ENCODE measurements at places on chromosomes 1 and 21. TPM values are rescaled to one million over a fixed set of nuclear protein-coding genes. Genes with fewer than 3 reads are reported as not detected.

DNA sequence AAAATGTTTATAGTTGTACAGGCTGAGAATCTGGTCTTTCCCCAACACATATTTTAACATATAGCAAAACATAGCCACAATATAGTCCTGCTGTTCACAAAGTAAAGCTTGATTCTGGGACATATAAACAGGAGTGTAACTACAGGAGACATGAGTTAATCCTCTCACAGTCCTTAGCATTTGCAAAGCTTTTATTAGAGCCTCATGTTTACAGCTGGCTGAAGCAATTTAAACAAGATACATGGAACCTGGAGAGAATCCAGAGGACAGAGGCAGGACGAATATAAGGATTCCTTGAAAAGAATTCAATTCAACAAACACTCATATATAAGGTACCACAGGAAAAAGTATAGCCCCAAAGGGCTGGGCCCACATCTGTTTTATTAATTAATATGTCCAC lies 163.4 kb downstream of the ADGRL4 start:
- no peaks in the 10 kb centered on the region for H3K36me3 ChIP-seq
- DNase-seq: no peak
- no peaks in the 10 kb centered on the region for H3K27me3 ChIP-seq
- H3K4me1 ChIP-seq: no peaks in the 10 kb centered on the region
- no peak overlapping the region for H3K4me3 ChIP-seq
- H3K27ac ChIP-seq: no peak overlapping the region

DNA sequence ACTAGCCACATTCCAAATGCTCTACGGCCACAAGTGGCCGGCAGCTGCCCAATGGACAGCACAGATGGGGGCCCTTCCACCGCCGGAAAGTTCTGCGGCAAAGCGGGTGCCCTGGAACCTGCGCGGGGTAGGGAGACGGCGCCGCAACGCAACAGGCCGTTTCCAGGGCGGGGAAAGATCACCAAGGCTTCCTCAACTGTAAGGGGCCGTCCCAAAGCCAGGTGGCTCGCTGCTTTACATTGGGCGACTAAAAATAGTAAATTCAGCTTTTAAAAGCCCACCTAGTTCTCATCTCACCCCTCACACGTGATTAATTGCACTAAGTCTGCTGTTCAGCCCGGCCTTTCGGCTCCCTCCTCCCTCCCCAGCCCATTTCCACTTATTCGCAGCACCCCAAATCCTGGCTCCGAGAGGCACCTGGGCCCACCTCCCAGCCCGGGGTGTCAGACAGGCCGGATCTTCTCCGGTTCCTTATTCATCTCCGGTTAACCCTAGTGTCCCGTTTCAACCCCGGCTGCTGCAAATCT lies 643 bp downstream of the CFAP298 start:
- peak overlapping the region; percentile 39 for H3K27ac ChIP-seq
- H3K4me1 ChIP-seq: no peaks in the 10 kb centered on the region
- H3K36me3 ChIP-seq: peaks cover under 1% of the 10 kb centered on the region
- peak overlapping the region; percentile 99 for H3K4me3 ChIP-seq
- peaks cover 6% of the 10 kb centered on the region for H3K27me3 ChIP-seq
- DNase-seq: peak; percentile 34

DNA sequence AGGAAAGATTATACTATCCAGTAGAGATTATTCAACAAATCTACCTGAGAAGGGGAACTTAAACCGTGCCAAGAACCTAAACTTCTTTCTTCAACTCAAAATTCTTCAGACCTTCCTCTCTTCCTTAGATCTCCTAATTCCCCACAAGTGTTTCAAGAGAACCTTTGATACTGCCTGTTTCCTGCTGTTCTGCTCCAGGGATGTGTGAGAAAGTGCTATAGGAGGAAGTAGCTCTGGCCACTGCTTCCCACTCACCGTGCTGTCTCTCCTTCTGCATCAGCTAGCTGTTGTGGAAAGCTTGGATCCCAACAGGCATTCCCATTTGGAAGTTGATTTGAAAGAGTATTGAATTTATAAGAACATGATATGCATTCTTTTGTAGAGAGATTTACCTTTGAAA lies 4.5 kb upstream of the NOS1AP start:
- H3K27ac ChIP-seq: no peak overlapping the region
- no peak for DNase-seq
- no peak overlapping the region for H3K4me3 ChIP-seq
- no peaks in the 10 kb centered on the region for H3K36me3 ChIP-seq
- peaks cover 5% of the 10 kb centered on the region for H3K4me1 ChIP-seq

- no peaks in the 10 kb centered on the region for H3K27me3 ChIP-seq
- no peak overlapping the region for H3K27ac ChIP-seq
- no peak overlapping the region for H3K4me3 ChIP-seq
- DNase-seq: no peak
- H3K36me3 ChIP-seq: no peaks in the 10 kb centered on the region
Observed at GRCh38 chr21:25080141-25080540, 527.1 kb downstream of the MRPL39 start.

GRCh38 chr21:35849144-35849543 lies 211.2 kb downstream of the SETD4 start:
- H3K36me3 ChIP-seq: no peaks in the 10 kb centered on the region
- DNase-seq: no peak
- no peak overlapping the region for H3K4me3 ChIP-seq
- H3K4me1 ChIP-seq: no peaks in the 10 kb centered on the region
- H3K27me3 ChIP-seq: peaks cover 26% of the 10 kb centered on the region
- H3K27ac ChIP-seq: no peak overlapping the region

DNA sequence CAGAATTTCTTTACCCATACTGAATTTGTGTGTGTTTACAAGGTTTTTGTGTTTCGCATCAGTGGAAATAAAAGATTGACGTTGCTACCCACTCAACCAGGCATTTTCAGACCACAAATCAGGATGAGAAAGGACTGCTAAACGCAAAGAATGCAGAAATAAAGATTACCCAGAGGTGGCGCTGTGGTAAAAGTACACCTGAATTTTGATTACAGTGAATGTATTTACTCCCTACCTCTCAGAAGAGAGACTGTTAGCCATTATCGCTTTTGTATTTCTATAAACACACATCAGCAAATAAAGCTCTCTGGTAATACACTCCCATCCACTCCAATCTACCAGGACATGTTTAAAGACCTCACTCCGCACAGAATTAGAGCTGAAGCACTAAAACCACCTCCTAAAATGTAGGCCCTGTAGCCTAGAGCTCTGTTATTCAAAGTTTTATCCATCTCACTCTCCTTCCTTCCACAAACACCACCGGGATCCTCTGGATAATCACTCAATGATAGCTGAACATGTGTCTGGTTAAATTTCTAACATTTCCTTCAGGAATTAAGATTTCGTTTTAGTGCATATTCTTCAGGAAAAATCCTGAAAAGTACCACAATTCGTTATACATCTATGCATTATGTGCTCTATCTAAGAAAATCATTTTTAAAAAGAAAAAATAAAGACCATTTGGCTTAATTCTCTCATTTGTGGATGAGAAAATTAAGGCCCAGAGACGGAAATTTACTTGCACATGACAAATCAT lies 2.5 kb upstream of the LMO4 start:
- no peak overlapping the region for H3K4me3 ChIP-seq
- no peaks in the 10 kb centered on the region for H3K36me3 ChIP-seq
- peak overlapping the region; percentile 78 for H3K27ac ChIP-seq
- peaks cover 30% of the 10 kb centered on the region for H3K4me1 ChIP-seq
- DNase-seq: peak; percentile 60

The KISS1 gene
- polyA plus RNA-seq: not detected

The OR2M3 gene
- not detected for polyA plus RNA-seq
